Activated naive CD4-positive, alpha-beta T cell treated with anti-CD3 and anti-CD28 coated beads, Interleukin-2, amount 50 U/mL, for 72 hours (primary cell): ENCODE measurements at places on chromosomes 1 and 21. TPM values are rescaled to one million over a fixed set of nuclear protein-coding genes. Genes with fewer than 3 reads are reported as not detected.

The CFAP57 gene
- total RNA-seq = 0.37 TPM

The CRABP2 gene
- total RNA-seq = 2.3 TPM

The F13B gene
- total RNA-seq = not detected

The SIK1 gene
- total RNA-seq = 2.3 TPM

The CFAP107 gene
- not detected for total RNA-seq

The MTFR1L gene
- 42.6 TPM for total RNA-seq

The TMEM9 gene
- 28.1 TPM for total RNA-seq

The FMO4 gene
- 2.4 TPM for total RNA-seq

The LCE2C gene
- not detected for total RNA-seq

The CDK18 gene
- total RNA-seq = 5.9 TPM

The SERTAD4 gene
- total RNA-seq = not detected

The PGLYRP4 gene
- total RNA-seq = not detected

The UBL4B gene
- total RNA-seq = not detected

The OLIG2 gene
- not detected for total RNA-seq

The CR1 gene
- 0.02 TPM for total RNA-seq

The PBX1 gene
- total RNA-seq = 0.19 TPM

The MMP23B gene
- total RNA-seq = 2.7 TPM

The OR2L8 gene
- 0.45 TPM for total RNA-seq

The AURKAIP1 gene
- total RNA-seq = 115 TPM

The RIPPLY3 gene
- 0.18 TPM for total RNA-seq

The LCE1B gene
- total RNA-seq = not detected

The SYCP1 gene
- not detected for total RNA-seq
